ENCODE measurements at places on chromosomes 16 and 17.

- DNase-seq = no peak
These were observed 11.8 kb downstream of the STXBP4 start for GRCh38 chr17:54980375-54980774.

- DNase-seq = no peak
These were observed 138.4 kb downstream of the PHKB start for GRCh38 chr16:47599512-47599911.

GRCh38 chr17:17126131-17127110, 79.7 kb downstream of the PLD6 start:
- DNase-seq = no peak

GRCh38 chr17:18314059-18314730, 599 bp downstream of the TOP3A start:
- DNase-seq = no peak

GRCh38 chr17:7445619-7445968, 733 bp downstream of the CHRNB1 start:
- no peak for DNase-seq

DNA sequence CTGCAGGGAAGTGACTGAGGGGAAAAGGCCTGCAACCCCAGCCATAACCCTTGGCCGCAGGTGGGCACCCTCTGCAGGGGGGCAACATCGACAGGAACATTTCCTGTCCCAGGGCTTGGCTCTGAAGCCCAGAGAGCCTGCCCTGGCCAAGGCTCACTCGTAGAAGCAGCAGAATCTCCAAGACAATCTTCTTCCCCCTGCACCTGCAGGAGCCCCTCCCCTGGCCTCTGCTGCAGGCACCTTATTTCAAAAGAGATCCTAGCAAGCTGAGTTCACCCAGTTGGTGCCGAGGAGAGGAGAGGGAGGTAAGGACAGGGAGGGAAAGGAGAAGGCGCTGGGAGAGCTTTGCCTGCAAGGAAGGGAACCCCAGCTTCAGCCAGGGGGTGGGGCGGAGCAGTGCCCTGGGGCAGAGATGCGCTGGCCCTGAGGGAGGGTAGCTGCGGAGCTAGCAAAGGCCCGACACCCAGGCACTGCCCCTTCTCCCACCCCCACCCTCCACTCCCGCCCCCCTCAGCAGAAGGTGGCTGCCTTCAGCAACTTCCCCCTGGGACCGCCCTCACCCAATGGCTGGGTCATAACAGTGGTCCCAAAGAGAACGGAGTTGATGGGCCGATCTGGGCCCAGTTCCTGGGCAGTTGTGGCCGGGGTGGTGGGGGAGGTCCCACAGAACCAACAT, 104.3 kb upstream of the TNRC6C start:
- DNase-seq = no peak

DNA sequence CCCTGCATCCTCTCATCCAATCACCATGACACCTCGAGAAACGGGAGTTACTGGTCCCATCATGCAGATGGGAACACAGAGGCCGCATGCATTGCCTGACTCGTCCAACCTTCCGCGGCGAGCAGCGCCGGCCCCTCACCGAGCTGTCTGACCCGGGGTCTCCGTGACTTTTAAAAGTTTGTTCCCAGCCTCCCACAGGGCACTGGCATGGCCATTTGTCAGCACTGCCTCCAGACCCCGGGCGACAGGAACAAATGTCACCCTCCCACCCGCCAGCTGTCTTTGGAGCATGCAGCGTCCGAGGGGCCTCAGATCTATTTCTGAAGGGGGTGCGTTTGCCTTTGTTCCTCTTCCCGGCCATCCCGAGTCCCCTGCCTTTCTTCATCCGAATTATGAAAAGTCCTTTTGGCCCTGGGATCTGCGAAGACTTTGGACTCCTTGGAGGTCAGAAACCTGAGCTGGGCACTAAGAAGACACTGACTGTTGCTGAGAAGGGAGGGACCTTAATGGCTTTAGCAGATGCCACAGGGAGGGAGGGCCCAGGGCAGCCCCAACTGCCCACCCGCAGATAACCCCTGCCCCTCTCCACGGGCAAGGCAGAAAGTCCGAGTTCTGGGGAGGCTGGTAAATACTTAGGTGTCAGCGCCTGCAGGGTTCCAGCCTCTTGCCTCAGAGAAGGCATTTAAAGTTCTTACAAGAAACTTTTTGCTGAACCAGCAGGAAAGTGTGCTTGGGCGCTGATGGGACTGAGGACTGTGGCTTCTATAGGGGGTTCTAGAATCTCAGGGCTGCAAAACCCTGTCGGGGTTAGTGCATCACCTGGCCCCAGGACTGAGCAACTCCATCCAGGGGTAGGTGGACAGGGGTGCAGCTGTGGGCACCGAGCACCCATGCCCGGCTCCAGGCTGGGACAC, 348.1 kb downstream of the FOXL1 start:
- no peak for DNase-seq

DNA sequence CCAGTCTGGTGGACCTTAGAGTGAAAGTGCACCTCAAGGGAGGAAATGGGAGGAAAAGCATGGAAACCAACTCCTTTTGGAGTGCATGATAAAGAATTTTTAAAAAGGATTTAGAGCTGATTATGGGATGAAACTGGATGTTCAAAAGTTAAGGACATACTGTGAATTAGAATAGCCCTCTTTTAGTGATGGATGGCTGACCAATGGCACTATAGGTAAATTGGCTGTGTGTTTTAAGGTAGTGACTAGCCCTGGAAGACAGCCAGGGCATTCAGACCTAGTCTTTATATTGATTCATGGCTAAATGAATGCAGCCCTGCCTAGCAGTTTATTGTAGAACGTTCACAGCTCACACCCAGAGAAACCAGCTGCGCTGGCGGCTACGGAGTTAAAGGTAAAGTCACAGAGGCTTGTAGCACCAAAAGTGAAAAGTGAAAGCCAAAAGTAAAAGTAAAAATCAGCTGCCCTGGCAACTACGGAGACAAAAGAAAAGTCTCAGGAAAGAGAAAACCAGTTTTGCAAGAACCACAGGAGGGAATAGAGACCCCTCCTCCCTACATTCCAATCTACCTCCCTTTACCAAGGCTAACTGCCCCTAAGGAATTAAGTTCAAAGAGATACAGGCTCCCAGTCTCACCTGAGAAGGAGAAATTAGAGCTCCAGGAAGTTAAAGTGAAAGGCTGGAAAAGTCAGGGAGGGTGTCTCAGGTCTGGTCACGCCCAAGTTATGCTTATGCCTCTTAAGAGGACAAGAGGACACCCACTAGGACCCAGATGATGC, 21.8 kb downstream of the ACSM1 start:
- DNase-seq = no peak

DNA sequence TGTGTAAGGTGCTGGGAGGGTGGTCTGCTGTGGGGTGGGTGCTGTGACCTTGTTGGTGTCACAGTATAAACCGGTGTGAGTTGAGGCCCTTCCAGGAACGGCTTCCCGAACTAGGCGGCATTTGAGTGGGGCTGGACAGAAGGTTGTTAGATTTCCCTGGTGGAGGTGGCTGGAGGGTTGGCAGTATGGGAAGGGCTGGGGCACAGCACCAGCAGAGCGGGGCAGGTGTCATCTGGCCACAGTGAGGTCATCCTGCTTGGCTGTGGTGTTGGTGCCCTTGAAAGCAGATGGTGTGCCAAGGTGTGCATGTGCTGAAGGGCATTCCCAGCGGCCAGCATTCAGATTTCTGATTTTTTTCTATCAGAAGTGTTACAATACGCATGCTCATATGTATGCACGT, 28.1 kb downstream of the BANP start:
- no peak for DNase-seq

DNA sequence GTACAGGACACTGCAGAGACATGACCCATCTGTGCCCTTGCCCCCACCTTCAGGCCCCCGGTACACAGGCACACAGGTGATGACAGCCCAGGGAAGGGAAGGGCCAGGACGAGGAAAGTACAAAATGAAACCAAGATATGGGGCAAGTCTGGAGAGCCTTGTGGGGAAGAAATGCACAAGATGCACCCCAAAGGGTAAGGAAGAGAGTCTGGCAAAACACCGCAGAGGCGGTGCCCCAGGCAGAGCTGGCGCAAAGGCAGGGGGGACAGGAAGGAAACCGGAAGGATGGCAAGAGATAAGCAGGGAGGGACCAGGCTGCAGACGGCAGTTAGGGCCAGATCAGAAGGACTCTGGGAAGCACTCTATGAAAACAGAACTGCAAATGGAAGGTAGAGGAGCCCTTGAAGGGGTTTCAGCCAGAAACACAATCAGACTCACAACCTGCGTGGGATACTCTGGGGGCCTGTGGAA, 81.4 kb downstream of the SLC39A11 start:
- DNase-seq = no peak

GRCh38 chr16:23874613-23875294, 39.0 kb downstream of the PRKCB start:
- DNase-seq = peak; percentile 6

GRCh38 chr17:76271669-76272540, 6.8 kb downstream of the UBALD2 start:
- no peak for DNase-seq

GRCh38 chr16:924806-925205, 46.0 kb downstream of the LMF1 start:
- DNase-seq = no peak

- peak; percentile 92 for DNase-seq
These were observed 23.7 kb downstream of the CLEC3A start for GRCh38 chr16:78045865-78046581.

GRCh38 chr17:42329025-42329976, 41.0 kb downstream of the STAT5A start:
- DNase-seq = no peak

DNA sequence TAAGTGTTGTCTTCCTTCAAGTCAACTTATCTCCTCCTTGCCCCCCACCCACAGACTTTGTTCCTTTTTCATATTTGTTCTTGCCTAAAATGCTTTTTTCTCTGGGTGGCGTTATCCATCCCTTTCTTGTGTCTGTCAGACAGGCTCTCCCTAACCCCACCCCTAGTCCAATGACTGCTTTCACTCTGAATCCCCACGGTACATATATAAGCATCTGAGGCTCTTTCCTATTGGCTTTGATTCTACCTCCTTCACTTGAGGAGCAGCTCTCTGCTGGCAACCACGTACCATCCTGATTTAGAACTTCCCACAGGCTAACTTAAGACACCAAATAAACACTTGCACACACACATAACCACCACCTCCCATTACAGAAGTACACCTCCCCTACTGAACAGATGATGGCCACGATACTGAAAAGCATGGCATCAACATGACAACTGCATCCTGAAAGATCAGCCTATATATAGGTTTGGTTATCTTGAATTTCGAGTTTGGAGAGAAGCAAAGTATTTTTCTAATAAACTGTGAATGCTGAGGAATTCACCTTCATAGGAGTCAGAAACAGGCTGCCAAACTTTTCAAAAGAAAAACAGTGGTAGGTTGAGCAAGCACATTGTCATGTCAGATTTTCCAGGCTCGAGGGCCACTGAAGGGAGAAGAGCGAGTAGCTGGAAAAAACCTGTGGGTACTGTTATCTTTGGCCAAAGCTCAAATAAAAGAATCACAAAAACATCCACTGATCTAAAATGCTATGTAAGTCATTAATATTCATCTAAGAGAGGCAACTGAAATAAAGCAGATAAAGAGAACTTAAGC, 24.3 kb downstream of the STAT3 start:
- DNase-seq = no peak

GRCh38 chr17:19278729-19279128, 41.6 kb downstream of the EPN2 start:
- no peak for DNase-seq

GRCh38 chr16:68488554-68488953, 40.2 kb upstream of the SMPD3 start:
- DNase-seq = no peak

DNA sequence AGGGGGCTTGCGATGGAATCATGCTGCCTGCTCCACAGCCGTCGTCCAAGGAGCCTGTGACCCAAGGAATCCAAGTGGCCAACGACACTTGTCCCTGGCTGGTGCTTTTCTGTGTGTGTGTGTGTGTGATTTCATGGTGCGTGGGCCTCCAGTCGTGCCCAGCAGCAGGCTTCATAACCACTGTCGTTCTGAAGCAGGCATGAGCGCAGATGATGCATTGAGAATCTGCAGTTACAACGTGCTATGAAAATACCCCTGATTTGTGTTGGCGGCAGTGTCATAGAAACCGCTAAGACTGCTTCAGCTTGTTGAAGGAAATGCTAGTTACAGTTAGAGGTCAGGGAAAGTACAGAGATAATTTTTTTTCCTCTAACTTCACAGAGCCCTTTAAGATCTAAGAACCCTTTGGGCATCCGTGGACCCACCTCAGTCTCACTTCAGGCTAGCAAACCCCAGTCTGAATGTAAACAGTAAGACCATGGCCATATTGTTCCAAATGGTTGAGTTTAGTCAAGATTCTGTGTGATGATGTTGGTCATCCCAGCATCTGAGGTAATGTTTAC, 15.6 kb downstream of the C16orf90 start:
- no peak for DNase-seq

DNA sequence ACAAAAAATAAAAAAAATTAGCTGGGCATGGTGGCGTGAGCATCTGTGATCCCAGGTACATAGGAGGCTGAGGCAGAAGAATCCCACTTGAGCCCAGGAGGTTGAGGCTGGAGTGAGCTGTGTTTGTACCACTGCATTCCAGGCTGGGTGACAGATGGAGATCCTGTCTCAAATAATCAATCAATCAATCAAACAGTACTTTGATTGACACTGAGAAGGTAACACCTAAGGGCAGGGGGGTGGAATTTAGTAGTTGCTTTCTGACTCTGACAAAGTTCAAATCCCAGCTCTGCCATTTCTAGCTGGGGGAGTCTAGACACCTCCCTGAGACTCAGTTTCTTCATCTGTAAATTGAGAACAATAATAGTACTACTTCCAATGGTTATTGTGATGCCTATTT, 12.0 kb downstream of the SSH2 start:
- DNase-seq = no peak

DNA sequence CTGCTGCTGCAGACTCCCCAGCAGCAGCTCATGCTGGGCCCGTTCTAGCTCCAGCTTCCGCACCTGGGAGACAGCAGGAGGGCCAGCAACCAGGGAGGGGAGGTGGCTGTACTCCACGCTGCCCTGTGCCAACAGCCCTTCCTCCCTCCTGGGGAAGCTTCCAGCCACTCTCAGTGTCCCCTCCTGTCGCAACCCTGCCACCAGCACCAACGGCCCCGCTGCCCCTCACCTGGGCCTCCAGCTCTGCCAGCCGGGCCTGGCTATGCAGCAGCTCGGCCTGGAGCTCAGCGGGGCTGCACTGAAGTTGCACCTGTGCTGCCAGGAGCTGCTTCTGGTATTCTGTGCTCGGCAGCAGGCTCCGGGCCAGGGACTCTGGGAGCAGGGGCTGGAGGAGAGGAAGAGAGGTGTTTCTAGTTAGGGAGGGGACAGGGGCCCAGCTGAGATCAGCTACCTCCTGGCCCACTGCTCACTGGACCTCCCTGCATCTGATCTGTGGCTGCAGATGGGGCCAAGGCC, 15.4 kb upstream of the MRPL38 start:
- no peak for DNase-seq

GRCh38 chr17:39200957-39201510, 951 bp downstream of the RPL19 start:
- DNase-seq = no peak

DNA sequence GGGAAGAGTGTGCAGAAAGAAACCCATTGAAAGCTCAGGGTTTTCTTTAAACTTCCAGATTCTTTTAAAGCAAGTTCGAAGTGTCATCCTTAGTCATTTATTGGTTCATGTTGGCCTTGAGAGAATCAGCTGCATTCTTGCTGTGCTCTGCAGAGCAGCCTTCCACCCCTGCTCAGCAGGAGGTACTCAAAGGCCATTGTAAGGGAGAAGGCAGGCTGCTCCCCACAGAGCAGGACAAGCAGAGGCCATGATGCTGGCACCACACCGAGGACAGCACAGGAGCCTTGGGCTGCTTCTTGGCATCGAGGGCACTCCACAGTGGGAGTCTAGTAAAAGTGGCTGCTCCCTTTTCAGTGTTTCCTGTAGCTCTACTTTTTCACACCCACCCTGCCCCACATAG, 29.6 kb downstream of the NMT1 start:
- no peak for DNase-seq

Measured in osteocyte (in vitro differentiated cells).